NCI-H1436 (cell line): ENCODE measurements at places on chromosomes 11 and 22.

- no peak for DNase-seq
These were observed 4.5 kb downstream of the IL18 start for GRCh38 chr11:112159098-112160065.

GRCh38 chr11:126548581-126549550, 193.4 kb downstream of the ST3GAL4 start:
- no peak for DNase-seq

GRCh38 chr11:45392591-45393091, 106.5 kb upstream of the SYT13 start:
- DNase-seq = no peak

GRCh38 chr22:31329029-31329428, 17.1 kb downstream of the PATZ1 start:
- DNase-seq = no peak

DNA sequence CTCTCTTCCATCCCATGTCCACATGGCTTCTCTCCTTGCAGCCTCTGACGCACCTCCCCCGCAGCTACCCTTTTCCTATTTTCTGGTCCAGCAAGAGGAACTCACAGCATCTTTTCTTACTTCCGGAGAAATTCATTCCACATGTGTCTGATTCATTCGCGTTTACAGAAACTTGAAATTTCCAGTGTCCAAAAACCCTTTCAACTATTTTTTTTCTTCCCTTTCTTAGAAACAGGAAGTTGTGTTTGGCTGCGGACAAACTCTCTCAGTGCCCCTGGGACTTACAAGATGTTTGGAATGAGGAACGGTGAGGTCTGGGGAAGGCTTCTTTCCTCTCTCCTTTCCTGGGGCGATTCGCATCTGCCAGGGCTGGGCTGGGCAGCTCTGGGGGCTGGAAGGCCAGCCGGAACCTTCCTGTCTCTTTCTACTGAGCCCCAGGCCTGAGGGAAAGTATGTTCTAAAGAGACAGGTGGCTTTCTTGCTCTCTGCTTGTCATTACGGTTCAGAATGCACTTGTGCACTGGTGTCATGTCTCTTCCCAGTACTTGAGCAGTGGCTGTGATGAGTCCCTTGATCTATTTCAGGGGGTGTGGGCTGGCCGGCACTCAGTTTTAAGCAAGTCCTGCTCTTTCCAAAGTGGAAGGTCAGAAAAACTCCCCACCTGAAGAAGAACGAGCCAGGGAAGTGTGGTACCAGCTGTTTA, 27.5 kb downstream of the ADAMTS8 start:
- no peak for DNase-seq

- DNase-seq = no peak
These were observed 228.8 kb downstream of the BUD13 start for GRCh38 chr11:116543911-116544475.

DNA sequence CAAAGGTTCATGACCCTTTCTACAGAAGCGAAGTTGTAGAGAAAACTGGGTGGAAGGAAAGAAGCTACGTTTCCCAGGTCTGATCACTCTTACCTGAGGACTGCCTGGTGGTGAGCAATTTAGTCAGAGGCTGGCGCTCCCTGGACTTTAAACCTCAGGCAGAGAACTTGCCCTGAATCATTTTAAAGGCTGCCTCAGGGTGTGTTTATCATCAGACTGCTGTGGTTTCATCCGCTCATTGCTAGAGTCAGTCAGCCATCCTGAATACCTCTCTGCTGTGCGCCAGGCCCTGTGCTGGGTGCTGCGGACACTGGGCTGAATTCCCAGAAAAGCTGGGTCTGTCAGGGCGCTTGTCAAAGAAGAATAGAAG, 2.7 kb downstream of the DTX4 start:
- no peak for DNase-seq

GRCh38 chr11:67051180-67051893, 5.3 kb upstream of the RHOD start:
- no peak for DNase-seq

GRCh38 chr11:87176044-87176443, 138.3 kb downstream of the TMEM135 start:
- DNase-seq = no peak

- no peak for DNase-seq
These were observed 1.4 kb upstream of the VSIG10L2 start for GRCh38 chr11:125944350-125945010.

- peak; percentile 88 for DNase-seq
These were observed 594 bp upstream of the POU2AF1 start for GRCh38 chr11:111379602-111380136.

DNA sequence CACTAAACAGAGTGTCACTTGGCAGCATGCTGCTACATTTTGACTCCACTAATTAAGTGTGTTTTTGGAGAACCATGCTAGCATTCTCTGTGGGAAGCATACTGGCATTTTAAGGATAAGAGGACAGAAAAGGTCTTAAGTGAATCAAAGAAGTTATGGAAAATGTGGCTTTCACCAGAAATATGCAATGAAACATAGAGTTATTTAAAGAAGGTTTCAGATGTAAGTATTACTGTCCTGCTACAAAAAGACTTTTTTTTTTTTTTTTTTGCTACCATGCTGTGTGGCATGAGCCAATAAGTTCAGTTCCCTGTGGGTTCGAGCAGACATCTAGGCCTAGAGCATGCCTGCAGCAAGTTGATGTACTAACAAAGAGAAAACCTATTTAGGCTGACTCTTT, 187.6 kb downstream of the MSANTD4 start:
- no peak for DNase-seq

- DNase-seq = no peak
These were observed 76.0 kb upstream of the KCNQ1OT1 start for GRCh38 chr11:2775626-2776350.

DNA sequence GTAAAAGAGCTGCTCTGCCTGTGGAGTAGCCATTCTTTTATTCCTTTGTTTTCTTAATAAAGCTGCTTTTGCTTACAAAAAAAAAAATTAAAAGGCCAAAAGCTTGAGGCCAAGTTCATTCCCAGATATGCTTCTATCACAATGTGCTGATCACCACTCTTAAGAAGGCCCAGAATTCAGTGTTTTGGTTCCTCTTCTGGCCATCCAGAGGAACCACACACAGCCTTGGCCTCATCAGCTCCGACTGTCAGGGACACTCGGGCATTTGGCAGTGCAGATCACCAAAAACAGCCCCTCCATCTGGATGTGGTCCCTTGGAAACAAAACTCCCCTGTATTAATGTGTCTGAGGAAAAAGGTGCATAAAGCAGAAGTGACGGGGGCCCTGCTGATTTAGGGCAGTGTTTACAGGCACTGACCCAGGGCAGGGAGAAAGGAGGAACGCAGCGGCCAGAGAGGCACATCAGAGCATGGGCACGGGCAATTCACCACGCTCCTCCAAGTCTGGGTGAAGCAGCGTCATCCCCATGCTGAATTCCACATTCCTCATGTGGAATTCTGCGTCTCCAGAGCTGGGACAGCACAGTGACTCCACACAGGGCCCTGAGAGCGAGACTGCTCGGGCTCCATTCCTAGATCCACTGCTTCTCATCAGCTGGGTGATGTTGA, 17.7 kb downstream of the POLDIP3 start:
- no peak for DNase-seq

- DNase-seq = no peak
These were observed 16.0 kb upstream of the PHLDA2 start for GRCh38 chr11:2945031-2945756.

DNA sequence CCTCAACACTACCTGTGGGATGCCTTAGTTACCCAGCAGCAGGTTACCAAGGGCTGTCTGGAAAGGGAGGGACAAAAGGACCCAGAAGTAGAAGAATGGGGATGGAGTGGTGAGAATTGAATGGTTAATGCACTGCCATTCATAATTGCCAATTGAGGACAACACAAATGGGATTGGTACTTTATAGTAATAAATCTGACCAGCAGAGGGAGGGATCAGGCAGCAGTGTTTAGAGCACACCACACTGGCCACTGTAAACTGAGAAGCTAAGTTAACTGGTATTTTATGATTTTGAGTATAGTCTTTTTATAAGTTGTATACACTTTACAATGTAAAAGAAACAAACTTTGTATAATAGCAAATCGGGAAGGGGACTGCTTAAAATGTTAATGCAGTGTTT, 10.7 kb downstream of the TBRG1 start:
- no peak for DNase-seq

- no peak for DNase-seq
These were observed 9.7 kb downstream of the ABTB2 start for GRCh38 chr11:34348096-34348495.

DNA sequence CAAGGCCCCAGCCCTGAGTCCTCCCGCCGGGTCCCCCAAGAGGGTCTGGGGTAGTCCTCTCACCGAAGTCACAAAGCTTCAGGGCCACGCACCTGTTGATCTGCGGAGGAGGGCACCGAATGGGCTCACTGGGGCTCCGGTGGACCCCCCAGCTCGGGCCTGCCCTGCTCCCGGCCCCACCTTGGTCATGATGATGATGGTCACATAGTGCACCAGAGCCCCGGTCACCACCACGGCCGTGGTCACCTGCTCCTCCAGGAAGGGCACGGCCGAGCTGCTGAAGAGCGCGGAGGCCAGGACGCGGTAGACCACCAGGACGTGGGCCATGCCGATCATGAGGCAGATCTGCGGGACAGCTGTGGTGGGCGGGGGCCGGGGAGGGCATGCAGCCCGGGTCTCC, 13.5 kb upstream of the SIGIRR start:
- no peak for DNase-seq

- no peak for DNase-seq
These were observed 6.9 kb upstream of the COPB1 start for GRCh38 chr11:14506532-14506931.

DNA sequence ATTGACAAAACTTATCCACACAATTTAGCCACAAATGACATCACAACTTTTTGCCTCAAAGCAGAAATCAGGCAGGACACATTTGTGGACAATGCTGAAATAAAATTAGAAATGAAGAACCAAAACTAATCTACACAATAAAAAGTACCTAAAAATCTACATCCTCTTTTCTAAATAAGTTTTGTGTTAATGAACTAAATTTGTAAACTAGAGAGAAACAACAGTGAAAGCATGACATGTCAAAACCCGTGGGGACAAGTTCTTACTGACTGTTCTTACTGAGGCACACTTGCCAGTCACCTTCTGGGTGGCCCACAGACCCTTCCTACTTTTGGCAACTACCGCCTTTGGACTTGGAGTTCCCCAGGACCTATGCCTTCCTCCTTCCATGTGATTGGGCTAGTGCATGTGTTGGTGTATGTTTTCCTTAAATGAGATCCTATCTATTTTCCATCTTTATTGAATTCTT, 60.7 kb upstream of the MUC15 start:
- DNase-seq = no peak

DNA sequence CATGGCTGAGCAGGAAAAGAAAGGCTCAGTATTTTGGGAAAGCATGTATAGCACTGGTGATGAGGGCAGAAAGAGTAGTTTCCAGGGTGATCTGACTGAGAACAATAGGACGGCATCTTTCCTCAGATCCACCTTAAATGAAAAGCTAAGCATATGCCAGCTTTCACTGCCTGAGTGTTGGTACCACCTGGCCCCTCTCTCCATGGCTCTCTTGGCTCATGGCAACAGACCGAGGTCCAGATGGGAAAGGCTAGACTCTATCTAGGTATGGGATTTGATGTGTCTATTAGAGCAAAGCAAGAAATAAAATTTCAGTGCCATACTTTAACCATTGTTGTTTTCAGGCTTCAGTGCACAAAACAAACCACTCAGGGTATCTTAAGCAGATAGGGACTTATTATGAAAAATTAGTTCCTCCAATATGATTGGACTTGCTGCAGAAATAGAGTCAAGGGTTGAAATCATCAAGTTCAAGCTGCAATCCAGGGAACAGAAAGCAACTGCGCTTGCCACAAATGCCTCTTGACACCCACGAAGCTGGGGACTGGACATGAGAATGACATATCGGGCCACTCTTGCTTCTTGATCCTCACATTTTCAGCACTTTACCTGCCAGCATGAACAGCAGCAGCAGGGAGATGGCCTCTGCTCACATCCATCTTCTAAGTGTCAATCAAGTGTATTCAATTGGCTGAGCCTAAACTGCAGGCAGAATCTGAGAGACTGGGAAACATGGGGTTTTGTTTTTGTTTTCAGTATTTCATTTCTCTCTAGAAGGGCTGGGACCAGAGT, 64.0 kb upstream of the SNX19 start:
- DNase-seq = no peak
